ENCODE measurements at places on chromosomes 1 and 21.

GRCh38 chr21:34280389-34280795 is 83.4 kb upstream of the KCNE2 start:
- peak; percentile 61 for DNase-seq

DNA sequence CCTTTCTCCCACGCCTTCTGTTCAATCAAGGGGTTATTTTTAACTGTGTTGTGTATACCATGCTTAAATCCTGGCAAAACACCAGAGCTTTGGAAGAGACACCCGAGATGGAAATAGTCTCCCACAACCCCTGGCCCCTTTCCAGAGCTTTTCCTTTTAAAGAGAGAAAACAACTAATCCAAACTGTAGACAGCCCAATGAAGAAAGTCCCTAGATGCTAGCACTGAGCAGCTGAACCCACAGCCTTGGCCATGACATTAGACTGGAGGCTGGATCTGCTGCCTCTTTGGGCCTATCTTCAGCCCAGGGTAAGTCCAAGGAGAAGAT is 64.9 kb upstream of the ARTN start:
- DNase-seq, result no peak

- no peak for DNase-seq
Measured at GRCh38 chr1:159653201-159653600, 61.2 kb downstream of the CRP start.

DNA sequence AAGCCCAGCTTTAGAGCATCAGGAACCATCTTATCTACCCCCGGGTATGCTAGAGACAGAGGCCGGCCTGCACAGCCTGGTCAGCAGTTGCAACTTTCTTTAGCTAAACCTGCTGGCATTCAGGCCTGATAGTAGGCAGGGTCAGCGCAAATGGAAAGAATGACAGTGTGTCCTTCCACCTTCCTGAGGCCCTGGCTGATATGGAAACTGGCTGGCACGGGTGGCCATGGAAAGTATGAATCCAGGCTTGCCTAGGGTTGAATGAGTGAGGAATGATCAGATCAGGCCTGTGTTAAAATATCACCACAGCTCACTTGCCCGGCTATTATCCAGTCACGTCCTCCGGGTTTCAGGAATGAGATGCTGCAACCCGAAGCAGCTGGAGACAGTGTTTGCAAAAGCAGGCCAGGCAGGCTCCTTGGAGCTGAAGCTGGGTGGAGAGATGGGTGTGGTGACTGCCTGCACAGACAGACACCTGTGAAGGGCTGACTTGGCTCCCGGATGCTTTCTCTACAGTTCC is 34.7 kb downstream of the RCAN1 start:
- DNase-seq, result peak; percentile 83

DNA sequence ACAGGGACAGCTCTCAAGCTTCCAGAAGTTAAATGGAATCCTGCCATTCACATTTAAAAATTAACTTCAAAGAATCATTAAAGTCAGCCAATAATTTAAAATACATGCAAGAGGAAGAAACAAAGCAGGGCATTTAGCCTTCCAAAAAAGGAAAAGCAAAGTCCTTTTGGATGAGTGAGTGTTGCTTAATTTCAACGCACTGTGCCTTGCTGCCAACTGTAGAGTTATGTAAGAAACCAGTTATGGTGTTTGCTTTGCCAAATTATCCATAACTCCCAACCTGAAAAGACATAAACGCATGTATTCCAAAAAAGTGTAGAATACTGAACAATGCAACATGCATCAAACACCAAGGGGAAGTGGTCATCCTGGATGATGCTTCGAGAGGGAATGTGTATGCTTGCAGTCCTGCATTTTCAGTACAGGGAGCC is 16.1 kb upstream of the KCNE1 start:
- no peak for DNase-seq

DNA sequence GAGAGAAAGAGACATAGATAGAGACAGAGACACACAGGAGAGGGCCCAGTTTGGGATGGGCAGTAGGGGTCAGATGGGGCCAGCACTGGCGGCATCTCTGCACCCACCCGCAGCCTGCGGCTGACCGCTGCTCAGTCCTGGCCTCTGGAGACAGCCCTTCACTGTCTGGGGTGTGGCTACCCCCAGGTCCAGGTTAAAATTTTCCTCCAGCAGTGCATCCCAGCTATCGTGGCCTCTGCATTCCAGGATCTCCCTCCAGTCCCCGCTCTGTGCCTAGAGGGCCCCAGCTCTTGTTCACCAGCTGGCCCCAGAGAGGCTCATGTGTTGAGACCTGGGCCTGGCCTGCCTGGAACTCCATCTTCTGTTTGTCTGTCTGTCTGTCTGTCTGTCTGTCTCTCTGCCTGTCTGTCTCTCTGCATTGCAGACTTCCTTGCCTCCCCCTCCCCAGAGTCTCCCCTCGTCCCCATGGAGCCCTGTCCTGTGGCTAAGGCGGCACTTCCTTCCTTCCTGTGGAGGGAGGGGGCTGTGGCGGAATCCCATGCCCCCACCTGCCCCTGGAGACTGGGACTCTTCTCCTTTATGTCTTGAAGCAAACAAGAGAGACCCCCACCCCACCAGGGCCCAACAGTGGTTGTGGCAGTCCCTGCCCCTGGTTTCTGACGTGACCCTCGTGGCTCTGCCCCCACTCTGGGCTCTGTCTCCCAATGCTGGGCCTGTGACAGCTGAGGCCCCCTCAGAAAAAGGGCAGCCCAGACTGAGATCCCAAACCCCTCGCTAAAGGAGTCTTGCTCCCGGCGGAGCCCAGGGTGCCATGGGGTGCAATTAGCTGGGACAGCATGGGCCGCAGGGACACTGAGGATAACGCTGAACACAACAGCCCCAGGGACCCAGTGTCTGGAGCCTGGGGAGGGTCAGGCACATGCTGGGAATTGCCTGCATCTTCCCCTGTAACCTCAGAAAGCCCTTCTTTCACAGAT is 241.8 kb downstream of the NPHP4 start:
- DNase-seq, result no peak

GRCh38 chr1:115144176-115144575 is 54.9 kb upstream of the TSPAN2 start:
- DNase-seq, result no peak

DNA sequence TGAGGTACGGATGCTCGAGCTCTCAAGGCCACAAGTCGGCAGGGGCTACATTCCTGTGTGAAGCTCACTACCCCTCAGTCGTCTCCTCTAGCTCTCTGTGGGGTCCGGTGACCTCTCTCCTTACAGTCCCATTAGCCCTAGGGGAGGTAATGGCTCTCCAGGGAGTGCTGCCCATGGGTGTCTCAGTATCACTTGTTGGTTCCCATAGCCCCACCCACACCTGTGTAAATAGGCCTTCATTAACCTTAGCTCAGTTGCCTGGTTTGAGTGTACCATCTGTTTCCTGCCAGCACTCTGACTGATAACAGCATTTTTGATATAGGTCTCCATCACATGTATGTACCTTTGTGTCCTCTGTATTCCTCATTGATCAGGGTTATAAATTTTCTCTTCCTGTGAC is 133.2 kb upstream of the KCNJ15 start:
- no peak for DNase-seq

- peak; percentile 60 for DNase-seq
Measured at GRCh38 chr1:174165471-174166137, 6.3 kb downstream of the RABGAP1L start.

GRCh38 chr1:93746021-93746812 is 64.6 kb upstream of the BCAR3 start:
- no peak for DNase-seq

- no peak for DNase-seq
Measured at GRCh38 chr1:216960716-216961115, 237.5 kb upstream of the ESRRG start.

DNA sequence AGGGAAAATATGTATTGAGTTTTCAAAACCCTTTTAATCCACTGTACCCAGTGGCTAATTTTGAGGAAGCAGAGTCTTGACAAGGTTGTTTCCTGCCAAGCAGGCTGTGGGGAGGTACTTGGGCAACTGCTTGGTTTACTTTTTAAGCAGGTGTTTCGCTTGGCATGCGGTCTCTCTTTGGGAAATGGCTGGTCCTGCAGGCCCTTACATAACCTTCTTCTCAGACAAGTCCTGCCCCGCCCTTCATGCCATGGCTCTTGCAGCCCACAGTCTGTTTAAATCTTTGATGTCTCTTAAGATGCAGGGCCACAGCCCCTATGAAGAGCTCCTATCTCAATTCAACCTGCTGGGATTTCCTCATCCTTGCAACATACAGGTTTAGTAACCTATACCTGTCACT is 36.0 kb upstream of the ABCD3 start:
- DNase-seq, result no peak

DNA sequence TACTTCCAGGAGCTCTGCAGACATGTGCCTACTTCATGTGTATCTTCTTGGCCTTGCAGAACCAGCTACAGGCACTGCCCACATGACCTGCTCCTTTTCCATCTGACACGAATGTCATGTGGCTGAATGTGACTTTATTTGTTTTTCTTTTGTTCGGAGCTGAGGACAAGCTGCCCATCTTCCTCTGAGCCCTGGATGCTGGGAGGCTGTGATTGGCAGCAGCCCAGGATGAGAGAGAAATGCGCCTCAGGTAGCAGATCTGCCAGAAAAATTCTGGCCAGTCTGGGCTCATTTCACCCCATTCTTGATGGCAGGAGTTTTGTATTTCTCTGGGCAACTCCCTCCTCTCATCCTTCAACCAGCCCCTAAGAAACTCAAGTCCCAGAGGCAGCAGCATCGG is 372.0 kb downstream of the RPS6KC1 start:
- no peak for DNase-seq

- no peak for DNase-seq
Measured at GRCh38 chr1:110336300-110337039, 2.7 kb upstream of the RBM15 start.

DNA sequence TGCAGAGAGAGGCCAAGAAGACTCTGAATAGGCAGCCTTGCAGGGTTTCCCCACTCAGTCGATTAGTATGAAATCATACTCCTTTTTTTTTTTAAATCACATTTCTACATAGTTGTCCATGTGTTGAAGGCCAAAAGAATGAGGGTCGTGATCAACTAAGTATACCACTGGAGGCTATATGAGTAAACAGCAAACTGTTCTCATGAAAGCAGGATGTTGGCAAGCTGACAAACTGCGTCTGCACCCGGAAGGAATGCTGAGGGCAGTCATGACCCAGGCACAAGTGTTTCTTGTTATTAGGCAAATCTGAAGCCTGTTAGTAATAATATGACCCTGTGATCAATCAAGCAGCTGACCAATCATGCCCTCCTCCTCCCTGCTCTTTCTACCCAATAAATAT is 213.2 kb downstream of the USH2A start:
- DNase-seq, result no peak
